Cardiac muscle cell (in vitro differentiated cells and primary cell): ENCODE measurements at places on chromosomes 13 and 19. TPM values are rescaled to one million over a fixed set of nuclear protein-coding genes. Genes with fewer than 3 reads are reported as not detected.

C1QTNF9 gene
- 0.12 TPM in 1 of 2 replicates, not detected in the other for total RNA-seq

CIC gene
- 55.5 and 62.9 TPM in 2 replicates for total RNA-seq

FCER2 gene
- total RNA-seq: not detected in 2 replicates

DNA sequence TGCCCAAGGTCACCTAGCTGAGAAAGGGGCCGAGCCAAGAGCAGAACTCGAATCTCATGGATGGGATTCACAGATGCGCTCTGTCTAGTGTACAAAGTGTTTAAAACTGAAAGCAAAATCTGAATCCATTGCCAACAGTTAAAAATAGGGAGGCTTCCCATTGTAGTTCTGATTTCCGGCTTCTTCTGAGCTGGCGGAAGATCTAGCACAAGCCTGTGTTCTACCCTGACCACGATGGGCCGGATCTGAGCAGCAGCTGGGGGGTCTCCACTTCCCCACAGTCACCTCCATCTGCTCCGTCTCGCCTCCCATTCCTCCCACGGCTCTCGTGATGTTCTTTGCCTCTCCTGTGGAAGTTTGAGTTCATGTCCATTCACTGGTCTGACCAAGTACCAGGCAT lies 2.4 kb downstream of the CACNG8 start:
- peak; percentile 30 for DNase-seq

- peak; percentile 10 for DNase-seq
Measured at GRCh38 chr13:84917252-84917878, 881.9 kb downstream of the SLITRK6 start.

DNA sequence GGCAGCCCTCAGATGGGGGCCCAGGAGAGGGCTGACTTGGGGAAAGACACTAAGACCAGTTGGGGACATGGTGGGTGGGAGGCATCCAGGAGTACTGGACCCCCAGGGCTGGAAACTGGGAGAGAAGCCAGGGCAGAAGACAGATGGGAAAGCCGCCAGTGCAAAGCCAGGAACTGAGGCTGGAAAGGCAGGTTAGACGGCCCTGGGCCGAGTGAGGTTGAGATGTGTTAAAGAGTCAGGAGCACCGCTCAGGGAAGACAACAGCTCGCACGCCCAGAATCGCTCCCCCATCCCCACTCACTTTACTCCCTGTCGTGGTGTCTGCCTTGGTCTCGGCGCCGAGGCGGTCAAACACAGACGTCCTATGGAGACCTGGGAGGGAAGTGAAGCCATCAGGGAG lies 24.5 kb downstream of the C19orf47 start:
- no peak for DNase-seq

DNA sequence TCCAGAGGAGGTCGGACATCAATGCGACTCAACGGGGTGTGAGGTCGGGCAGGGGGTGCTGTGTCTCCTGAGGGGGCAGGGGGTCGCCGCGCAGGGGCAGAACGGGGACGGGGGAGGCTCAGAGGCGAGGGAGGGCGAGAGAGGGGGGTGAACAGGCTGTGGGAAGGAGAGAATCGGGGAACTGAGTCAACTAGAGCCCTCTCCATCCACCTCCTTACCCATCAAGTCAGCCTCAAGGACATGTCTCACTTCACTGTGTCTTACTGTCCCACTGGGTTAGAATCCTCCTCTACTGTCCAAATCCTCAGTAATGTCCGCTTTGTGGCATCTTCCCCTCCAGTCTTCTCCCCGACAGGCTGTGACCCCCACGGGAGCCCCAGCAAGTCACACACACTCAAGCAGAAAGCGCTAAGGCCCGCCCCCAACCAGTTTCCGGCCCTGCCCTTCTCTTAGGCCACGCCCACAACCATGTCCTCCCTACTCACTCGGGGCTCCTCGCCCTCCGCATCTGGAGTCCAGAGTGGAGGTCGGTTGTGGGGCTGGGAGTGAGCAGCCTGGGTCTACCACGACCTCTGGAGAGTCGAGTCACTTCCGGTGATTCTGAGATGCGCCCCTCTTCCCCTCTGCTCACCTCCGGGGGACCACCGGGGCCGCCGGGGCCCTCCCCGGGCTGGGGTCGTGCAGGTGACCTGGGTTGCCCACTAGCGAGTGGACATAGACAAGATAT lies 9.3 kb downstream of the PLEKHA4 start:
- no peak for DNase-seq

DNA sequence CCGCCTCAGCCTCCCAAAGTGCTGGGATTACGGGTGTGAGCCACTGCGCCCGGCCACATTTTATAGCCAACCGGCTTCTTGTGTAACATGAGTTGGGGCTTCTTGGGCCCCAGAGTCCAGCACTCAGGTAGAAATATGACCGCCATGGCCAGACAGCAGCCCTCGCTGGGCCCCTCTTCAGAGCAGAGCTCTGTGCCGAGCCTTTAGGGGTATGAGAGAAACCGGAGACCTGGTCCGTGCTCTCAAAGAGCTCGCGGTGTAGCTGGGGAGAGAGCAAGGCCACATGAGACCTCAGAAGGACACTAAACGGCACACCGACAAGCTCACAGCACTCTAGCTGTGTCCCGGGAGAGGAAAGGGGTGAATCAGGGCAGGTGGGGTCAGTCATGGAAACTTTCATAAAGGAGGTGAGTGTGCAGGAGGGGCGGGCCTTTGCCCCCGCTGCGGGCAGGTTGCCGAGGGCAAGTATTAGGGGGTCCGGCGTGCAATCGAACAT lies 15.8 kb downstream of the ACTN4 start:
- DNase-seq: peak; percentile 49
